Activated naive CD4-positive, alpha-beta T cell (primary cell): ENCODE measurements at places on chromosomes 7 and 10.

GRCh38 chr10:11879387-11880094 lies 56.4 kb downstream of the PROSER2 start:
- DNase-seq: no peak

GRCh38 chr10:96794836-96795733 lies 37.0 kb upstream of the LCOR start:
- DNase-seq: no peak

DNA sequence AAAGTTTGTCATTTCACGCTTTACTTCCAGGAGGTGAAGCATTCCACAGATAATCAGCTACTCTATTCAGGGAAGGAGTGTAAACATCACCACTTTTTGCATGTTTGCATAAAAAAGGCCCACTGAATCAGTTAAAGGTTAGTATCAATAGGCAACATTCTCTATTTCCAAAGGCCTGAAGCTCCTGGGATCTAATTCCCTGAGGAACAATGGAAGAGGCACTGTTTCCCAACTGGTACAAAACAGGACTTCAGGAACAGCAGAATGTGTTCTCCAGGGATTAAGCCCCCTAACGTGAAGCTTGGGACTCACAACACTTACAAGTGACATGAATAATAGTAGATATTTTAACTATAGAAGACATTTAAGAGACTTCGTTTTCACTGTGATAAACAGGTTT lies 6.1 kb downstream of the LRRN3 start:
- DNase-seq: no peak

- DNase-seq: no peak
Observed at GRCh38 chr7:19235680-19236079, 90.5 kb upstream of the FERD3L start.

DNA sequence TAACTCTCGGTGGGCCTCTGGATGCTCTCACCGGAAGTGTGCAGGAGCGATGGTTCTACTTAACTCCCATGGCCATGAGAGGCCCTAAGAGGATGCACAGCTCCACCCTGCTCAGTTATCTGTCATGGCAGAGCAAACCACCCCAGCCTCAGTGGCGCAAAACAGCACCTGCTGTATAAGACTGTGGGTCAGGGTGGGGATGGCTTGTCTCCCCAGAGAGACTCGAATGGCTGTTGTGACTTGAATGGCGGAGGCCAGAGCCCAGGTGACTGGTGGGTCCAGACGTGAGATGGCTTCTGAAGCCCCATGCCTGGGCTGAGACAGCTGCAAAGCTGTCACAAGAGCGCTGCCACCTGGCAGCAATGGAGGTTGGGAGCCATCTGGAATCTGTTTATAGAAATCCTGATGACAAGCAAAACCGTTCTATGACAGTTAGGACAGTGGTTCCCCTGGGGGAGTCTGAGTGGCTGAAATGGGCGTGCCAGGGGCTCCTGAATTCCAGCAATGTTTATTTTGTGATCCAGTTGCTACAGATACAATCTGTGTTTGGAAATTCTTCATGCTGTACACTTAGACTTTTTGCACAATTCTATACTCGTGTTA lies 490.5 kb downstream of the TCERG1L start:
- DNase-seq: no peak

- DNase-seq: no peak
Observed at GRCh38 chr7:25851332-25852210, 300.4 kb upstream of the NFE2L3 start.
